ENCODE measurements at places on chromosomes 2 and 18.

DNA sequence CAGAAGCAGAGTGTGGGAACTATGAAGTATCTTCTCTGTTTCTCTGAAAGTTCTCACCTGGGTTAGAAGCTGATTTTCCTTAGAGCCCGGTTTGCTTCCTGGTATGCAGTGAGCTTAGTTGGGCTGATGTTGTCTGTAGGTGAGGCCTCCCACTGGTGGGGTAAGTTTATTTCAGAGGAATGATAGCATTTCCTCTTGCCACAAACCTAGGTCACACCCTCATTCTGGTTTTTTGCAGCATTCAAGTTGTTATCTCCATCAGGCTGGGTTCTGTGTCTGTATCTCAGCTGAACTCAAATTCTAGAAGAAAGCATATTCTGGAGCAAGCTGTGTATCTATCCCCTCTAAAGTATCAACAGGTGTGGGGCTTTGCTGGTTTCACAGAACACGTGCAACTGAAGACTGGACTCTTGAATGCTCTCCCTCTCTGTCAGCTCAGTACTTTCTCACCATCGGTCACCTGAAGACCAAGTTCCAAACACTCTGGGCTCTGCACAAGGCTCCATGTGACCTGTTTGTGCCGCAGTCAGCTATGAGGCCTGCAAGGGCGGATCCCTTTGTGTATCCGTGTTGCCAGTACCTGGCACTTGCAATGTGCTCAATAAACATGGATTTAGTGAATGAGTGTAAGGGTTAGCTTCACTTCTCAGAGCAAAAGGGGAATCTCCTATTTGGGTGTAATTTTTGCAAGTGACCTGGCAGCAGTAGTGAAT is 49.5 kb upstream of the MBOAT2 start:
- DNase-seq = no peak

- no peak for DNase-seq
These were observed 24.2 kb upstream of the CPO start for GRCh38 chr2:206915121-206915520.

DNA sequence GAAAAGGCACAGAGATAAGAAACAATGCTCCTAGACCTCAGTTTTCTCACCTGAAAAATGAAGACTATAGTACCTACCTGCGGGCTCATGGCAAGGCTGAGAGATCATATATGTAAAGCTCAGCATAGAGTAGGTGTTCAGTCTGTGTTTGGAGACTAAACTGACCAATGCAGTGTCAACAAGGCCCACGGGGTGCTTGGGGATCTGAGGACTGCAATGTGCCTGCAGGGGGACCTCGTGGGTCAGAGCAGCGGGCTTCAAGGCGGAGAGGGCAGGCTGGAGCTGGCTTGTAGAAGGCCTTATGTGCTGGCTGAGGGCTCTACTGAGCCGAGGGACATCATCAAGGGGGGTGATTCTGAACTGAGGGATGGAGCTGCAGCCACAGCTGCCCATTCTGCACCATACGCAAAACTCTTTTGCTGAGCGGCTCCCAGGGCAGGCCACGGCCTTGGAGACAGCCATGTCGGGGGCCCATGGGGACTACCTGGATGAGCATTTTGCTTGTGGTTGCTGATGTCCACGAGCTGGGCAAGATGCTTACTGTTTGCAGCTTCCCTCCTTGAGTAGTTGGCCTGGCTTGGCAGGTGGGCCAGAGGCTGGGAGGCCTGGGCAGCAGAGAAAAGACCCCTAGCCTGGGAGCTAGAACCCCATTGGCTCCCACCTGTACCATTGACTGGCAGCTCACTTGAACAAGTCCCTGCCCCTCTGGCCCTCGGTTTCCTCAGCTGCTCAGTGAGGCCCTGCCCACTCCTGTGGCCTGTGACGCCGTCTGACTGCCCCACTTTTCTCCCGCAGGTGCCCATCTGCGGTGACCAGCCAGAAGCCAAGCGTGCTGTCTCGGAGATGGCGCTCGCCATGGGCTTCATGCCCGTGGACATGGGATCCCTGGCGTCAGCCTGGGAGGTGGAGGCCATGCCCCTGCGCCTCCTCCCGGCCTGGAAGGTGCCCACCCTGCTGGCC is 23.5 kb downstream of the STEAP3 start:
- no peak for DNase-seq

- DNase-seq = no peak
These were observed 181.8 kb upstream of the NT5C1B start for GRCh38 chr2:18771212-18771611.

- no peak for DNase-seq
These were observed 42.7 kb downstream of the BCL11A start for GRCh38 chr2:60510713-60511112.

DNA sequence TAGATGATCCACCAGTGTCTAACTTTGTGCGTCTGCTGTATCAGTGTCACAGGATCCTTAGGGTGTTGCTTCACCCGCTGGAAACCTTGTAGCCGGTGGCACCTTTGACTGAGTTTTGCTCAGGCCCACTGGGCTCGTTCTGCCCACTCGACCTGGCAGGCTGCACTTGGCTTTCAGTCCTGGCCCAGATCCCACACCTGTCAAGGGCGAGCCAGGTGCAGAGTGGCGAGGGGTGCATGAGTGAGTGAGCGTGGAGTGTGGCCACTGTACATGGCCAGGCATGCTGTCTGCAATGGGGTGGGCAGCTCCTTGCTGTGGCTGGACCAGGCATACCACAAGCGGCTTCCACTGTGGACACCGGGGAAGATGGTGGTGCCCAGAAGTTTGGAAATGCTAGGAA is 179.0 kb downstream of the FAM210A start:
- DNase-seq = no peak

DNA sequence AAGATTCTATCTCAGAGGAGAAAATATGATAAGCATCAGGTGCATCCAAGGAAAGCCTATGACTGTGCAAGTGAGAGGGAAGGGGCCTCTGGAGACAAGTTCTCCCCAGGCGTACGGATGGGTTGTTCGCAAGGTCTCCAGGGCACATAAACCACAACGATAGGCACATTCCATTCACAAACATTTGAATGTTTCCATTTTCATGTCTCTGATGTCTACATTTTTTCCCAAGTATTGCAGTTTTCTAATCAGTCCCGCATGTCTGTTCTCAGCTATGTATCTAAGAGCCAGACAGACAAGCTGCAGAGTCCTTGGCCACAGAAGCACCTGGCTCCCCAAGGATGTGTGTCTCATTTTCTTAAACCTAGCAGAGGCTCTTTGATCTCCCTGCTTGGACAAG is 28.0 kb downstream of the OSR1 start:
- no peak for DNase-seq

DNA sequence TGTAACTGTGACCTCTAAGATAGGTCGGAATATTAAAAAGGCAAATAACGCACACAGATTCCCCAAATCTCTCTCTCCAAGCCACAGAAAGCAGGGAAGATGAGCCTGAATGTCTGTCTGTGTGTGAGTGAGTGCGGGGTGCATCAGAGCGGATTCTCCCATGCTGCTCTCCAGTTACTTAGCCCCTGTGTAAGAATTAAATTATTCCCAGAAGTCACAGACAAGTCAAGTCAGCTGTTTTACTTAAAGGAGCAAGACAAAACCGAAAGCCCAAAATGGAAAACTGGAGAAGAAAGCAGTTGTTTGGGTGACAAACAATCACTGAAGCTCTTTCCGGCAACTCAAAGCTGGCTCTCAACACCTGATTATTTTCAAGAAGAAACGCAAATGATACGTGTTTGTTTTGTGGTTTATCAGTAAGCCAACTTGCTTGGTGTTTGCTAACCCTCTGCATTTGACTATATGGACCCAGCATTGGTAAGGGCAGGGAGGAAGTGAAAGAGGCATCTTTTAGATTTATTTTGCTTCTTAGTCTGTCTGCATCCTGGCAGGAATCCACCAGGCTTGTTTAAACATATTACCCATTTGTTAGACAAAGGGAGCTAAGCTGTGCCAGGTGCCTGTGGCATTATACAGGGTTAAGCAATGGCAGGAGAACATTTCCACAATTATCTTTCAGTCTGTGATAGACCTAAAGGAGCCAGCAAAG is 121.5 kb upstream of the CREB1 start:
- DNase-seq = no peak

- no peak for DNase-seq
These were observed 21.5 kb upstream of the TXNL4A start for GRCh38 chr18:80009661-80010550.

DNA sequence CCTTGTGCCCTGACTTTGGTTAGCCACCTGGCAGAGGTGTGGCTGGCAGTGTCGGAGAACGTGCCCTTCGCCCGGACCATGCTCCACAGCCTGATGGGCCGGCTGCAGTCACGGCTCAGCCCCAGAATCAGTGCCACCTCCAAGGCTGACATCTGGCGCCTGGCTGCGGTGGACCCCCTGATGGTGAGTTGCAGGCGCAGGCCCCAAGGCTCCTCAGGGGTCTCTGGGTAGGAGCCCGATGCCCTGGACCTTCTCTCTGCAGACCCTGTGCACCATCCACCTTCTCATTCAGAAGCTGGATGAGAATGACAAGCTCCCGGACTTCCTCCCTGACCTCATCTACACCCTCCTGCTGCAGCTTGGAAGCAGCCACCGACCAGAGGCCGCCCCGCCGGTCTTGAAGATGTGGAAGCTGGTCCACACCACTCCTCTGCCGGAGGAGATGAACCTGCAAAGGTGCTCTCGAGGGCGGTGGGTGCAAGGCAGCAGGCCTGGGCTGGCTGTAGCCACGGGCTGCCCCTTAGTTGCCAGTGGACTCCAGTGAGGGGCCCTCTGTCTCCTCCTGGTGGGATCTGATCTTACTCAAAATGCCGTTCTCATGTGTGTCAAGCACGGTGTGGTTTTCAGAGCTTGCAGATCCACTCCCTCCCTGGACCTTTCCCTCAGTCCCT is 32.1 kb downstream of the HJURP start:
- DNase-seq = no peak

DNA sequence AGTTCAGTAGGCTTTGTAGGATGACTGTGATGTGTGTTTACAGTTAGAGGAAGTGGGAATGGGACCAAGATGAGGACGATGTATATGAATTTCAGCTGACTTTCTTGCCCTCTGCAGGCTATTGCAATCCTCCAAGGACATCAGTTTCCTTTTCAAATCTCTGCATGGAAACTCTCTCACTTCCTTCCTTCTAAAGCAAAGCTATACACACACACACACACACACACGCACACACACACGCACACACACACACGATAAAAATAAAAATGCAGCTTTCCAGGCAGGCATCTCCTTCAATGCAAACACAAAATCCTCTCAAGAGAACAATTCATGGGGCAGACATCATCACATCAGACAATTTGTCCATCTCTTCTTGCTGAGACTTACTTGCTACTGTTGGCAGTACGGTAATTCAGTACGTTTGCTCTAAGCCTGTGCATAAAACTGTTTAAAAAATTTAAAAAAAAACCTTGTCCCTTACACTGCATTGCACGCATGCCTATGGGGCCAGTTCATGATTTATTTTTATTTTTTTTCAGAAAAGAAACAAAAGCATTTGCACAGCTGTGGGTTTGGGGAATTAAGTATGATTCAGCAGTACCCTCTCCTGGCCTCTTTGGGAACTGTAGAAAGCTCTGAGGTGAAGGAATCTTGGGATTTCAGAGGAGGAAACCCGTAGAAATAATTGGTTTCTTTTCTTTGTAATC is 27.1 kb upstream of the ICOS start:
- peak; percentile 9 for DNase-seq

GRCh38 chr2:191061381-191061980 is 47.5 kb upstream of the STAT1 start:
- DNase-seq = peak; percentile 31

DNA sequence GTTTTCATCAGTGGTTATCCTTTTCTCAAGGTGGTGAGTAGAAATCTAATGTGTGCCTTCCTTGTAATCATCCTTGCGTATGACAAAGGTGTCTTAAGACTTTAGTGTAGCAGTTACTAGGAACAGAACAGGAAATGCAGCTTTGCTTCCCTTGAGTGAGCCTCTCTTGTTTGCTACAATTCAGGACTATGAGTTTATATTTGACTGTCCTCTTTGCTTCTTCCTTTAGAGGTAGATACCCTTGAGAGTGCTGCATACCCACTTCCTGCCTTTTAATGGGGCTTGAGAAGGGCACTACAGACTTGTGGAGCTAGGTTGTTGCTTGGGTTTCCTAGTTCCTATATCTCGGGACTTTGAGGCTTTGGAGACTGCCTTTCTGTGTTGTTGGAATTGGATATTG is 3.8 kb downstream of the KCNJ13 start:
- no peak for DNase-seq

DNA sequence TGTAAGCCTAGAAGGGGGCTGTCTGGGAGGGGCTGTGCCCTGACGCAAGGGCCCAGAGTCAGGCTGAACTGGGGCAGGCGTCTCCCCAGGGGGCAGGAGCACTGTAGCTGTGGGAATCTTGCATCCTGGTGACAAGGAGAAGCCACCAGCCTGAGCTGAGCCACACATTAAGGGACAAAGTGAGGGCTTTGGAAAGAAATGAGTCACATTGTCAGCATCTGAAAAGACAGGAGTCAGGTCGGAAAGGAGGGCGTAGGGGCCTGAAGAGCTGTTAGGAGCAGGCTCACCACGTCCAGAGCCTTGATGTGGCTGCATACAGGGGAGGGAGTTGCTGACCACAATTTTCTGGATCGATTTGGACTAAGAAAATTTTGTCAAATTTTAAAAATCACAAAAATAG is 298.6 kb downstream of the CYP26B1 start:
- no peak for DNase-seq

- DNase-seq = no peak
These were observed 506.1 kb upstream of the FAM98A start for GRCh38 chr2:34105006-34105767.

DNA sequence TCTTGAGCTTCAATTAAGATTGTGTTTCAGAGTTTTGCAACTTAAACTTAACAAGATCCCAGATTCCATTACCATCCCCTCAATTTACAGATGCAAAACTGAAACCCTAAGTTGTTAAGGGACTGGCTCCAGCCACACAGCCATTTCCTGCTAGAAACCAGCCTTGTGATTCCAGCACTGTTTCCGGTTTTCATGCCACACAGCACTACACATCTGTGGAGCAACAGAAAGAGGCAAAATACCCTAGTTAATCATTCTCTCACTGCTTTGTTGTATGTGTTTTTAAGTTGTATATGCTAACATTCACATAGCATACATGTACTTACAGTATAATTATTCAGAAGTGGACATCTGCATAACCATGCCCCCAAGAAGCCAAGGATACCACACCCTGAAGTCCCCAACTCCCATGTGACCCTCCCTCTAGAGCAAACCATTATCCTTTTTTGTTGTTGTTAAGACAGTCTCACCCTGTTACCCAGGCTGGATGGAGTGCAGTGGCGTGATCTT is 87.4 kb downstream of the MYO5B start:
- DNase-seq = no peak

GRCh38 chr2:105590780-105591660 is 153.7 kb upstream of the NCK2 start:
- DNase-seq = no peak

GRCh38 chr2:190947711-190948251 is 66.2 kb downstream of the STAT1 start:
- no peak for DNase-seq

- DNase-seq = no peak
These were observed 217.1 kb downstream of the SLC4A3 start for GRCh38 chr2:219844401-219845091.

- no peak for DNase-seq
These were observed 182.7 kb upstream of the LHCGR start for GRCh38 chr2:48938231-48938630.
